Non-pigmented ciliary epithelial cell (primary cell): ENCODE measurements at places on chromosomes 5 and 9.
A peak's percentile ranks its signal among the peaks of the same experiment; 100 is the strongest.

DNA sequence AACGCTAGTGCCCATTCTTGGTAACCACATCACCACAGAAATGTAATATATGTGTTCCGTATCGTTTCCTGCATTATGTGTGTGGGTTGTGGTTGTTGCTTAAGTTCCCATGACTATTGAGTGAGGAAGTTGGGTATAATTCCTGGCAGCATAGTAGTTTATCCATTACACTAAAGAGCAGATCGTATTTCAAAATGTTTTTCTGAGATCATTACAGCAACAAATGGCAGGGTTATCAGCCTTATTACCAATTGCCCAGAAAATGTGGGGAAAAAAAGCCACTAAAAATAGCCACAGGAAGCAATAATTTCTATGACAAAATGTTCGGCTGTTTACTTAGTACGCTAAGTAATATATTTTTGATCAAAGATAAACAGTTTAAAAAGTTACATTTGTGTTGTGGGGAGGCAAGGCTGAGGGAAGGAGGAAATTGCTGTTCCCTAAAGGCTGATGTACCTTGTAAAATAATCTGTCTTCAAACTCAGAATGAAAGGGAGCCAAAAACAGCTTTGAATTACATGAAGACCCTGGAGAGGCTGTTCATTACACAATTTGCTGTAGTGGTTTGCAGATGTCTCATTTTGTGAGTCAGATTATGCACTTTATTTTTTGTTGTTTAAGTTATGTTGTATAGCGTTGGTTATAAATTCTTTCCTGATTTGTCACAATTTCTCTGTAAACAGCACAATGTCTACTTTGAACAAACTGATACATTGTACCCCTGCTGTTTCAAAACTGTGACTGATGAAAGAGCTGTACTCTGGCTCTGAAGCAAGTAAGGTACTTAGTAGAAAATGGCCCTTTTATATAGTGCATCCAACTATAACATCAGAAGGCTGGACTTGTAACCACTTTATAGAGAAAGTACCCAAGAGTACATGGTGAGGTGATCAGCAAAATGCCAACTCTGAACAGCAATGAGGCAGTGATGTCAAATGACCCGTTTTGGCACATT is 1028.5 kb downstream of the NR2F1-AS1 start:
- DNase-seq = peak; percentile 99

DNA sequence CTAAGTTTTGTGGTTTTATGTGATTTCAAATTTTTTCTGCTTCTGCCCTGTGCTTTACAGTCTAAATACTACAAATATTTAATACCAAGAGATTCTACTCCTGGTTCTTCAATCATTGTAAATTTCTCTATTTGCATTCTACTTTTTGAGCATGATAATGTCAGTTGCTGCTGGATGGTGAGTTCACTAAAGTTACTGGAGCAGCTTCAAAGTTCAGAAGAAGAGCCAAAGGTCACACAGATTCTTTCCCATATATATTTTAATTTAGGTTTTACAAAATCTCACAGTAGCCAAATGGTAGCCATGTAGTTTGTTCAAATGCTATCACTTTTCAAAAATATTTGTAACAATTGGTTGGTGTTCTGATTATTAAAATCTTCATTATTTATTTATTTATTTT is 378.7 kb downstream of the TMEM232 start:
- no peak for DNase-seq

DNA sequence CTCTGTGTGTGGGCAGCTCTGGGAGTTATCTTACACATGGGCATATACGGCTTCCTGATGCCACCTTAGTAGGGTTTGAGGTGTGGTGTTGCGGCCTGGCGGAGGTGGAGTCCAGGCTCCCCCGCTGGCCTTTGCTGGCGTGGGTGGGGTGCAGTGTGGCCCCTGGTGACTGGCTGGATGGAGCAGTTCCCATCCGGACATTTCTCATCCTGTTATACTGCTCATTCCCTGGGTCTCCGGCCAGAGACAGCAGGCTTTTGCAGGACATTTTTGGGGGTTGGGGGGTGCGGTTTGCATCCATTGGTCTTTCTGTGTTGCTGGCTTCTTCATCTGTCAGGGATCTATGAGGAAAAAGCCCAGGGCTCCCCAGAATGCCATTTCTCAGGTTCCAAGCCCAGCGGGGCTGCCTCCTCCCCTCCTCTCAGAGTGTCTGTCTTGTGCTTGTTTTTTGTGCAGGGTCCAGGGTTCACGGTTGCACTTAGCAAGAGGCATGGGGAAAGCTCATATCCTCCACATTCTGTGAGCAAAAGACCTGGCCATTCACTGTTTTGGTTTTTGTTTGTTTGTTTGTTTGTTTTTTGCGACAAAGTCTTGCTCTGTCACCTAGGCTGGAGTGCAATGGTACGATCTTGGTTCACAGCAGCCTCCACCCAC is 22.3 kb downstream of the NDUFS6 start:
- DNase-seq = no peak

DNA sequence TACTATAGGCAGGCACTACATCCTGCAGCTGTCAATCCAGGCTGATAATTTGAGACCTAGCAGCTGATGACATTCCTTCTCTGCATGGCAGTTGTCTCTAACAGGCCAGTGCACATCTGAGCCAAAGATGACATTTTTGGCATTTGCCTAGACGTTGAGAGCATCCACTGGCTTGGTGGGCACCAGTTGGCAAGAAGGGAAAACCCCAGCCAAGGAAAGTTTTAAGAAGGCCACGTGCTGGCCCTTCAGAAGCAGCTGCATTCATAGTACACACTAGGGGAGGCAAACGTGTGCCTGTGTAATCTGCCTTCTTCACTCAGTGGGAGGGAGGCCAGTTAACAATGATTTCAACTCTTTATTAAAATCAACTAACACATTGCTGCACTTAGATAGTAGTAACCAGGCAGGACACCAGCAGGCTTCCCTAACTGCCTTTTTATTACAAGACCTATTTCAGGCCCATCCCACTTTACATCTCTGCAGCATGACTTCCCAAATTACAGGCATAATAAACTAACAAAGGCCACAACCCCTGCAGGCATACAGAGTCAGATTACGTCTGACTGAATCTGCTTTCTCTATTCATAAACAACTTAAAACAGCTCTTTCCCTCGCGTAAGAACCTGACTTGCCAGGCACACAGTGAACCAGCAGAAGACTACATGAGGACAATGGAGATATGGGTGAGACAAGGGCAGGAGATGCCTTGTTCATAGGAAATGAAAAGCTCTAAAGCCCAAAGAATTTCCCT is 576.3 kb downstream of the PDE4D start:
- no peak for DNase-seq

GRCh38 chr5:51958473-51958872 is 575.2 kb downstream of the ISL1 start:
- DNase-seq = no peak

DNA sequence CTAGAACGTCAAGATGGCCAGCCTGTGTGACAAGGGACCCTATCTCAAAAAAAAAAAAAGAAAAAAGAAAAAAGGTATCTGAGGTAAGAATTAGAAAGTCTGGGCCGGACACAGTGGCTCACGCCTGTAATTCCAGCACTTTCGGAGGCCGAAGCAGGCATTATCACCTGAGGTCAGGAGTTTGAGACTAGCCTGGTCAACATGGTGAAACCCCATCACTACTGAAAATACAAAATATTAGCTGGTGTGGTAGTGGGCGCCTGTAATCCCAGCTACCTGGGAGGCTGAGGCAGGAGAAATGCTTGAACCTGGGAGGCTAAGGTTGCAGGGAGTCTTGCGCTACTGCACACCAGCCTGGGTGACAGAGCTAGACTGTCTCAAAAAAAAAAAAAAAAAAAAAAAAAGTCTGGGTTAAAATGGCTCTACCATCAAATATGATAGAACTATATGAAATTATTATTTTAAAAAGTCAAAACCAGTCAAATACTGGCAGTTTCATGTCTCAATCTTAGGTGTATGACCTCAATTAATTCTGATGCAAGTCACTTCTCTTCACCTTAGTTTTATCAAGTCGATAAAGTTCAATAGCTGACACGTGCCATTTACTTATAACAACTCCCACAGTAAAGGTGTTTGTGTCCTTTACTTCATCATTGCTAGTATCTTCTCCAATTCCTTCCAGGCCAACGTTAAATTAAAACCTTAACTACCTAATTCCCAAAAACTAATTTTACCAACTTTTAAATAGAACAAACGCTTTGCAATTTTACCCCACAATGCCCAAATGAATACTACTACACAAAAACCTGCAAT is 1.1 kb downstream of the RPS23 start:
- no peak for DNase-seq

DNA sequence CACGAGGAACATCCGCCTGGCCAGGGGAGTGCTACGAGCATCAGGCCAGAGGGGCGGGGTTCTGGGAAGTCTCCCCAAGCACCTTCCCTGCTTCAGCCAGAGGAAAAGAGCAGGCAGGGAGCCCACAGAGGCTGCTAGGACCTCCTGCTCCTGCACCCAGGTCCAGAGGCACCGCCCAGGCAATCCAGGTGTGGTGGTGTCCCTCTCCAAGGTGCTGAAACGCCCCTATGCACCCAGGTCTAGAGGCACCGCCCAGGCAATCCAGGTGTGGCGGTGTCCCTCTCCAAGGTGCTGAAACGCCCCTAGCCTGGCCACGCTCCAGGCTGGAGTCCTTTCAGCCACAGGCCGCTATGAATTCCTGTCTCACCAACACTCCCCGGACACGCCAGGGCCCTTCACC is 10.7 kb upstream of the UBAC1 start:
- no peak for DNase-seq

DNA sequence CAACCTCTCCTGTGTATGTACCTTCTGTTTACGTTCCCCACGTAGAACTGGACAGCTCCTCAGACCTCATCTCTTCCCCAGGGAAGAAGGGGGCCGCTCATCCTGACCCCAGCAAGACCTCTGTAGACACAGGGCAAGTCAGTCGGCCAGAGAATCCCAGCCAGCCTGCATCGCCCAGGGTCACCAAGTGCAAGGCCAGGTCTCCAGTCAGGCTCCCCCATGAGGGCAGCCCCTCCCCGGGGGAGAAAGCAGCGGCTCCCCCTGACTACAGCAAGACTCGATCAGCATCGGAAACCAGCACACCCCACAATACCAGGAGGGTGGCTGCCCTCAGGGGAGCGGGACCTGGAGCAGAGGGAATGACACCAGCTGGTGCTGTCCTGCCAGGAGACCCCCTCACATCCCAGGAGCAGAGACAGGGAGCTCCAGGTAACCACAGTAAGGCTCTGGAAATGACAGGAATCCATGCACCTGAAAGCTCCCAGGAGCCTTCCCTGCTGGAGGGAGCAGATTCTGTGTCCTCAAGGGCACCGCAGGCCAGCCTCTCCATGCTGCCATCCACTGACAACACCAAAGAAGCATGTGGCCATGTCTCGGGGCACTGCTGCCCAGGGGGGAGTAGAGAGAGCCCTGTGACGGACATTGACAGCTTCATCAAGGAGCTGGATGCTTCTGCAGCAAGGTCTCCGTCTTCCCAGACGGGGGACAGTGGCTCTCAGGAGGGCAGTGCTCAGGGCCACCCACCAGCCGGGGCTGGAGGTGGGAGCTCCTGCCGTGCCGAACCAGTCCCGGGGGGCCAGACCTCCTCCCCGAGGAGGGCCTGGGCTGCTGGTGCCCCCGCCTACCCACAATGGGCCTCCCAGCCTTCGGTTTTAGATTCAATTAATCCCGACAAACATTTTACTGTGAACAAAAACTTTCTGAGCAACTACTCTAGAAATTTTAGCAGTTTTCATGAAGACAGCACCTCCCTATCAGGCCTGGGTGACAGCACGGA is 86.7 kb downstream of the GOLPH3 start:
- no peak for DNase-seq

- no peak for DNase-seq
Measured at GRCh38 chr9:37564916-37565315, 11.3 kb downstream of the FBXO10 start.

DNA sequence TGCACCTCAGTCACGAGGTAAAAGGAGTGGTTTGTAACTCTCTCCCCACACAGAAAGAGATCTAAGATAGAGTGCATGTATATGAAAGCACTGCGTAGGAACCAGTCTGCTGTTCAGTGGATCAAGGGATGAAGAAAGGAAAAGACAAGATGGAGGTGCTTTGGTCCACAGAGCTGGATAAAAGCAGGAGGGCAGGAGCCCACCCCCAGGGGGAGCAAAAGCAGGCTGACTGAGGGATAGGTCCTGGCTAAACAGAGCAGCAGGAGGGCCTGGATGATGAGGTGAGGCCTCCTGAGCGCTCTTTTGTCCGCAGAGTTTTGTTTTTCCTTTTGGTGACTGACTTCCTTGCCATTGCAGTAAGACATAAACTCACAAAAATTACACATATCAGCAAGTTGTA is 293.5 kb upstream of the C9orf72 start:
- no peak for DNase-seq

- no peak for DNase-seq
Measured at GRCh38 chr9:108815156-108815555, 40.6 kb downstream of the ACTL7B start.

GRCh38 chr5:15003511-15003920 is 131.9 kb upstream of the ANKH start:
- DNase-seq = no peak

- no peak for DNase-seq
Measured at GRCh38 chr5:77806213-77806843, 30.2 kb upstream of the TBCA start.

- DNase-seq = no peak
Measured at GRCh38 chr5:32202394-32202793, 28.3 kb upstream of the GOLPH3 start.

DNA sequence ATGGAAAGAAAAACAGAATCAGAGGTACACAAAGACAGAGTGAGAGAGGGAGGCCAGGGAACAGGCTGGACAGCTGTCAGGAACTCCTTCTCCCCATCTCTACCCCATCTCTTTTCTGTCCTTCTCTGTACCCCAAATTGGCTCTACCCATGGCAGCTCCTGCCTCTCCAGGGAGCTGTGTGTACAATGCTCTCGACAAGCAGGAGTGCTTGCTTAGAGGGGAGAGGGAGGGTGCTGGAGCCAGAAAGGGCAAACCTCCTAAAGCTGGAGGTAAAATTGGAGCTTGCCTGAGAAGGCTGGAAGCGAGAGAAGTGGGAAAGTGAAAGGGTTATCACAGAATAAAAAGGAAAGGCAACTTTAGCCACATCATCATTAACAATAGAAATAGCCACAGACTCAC is 6.4 kb downstream of the TPM2 start:
- no peak for DNase-seq

GRCh38 chr5:159533197-159533596 is 202.9 kb upstream of the IL12B start:
- peak; percentile 72 for DNase-seq

DNA sequence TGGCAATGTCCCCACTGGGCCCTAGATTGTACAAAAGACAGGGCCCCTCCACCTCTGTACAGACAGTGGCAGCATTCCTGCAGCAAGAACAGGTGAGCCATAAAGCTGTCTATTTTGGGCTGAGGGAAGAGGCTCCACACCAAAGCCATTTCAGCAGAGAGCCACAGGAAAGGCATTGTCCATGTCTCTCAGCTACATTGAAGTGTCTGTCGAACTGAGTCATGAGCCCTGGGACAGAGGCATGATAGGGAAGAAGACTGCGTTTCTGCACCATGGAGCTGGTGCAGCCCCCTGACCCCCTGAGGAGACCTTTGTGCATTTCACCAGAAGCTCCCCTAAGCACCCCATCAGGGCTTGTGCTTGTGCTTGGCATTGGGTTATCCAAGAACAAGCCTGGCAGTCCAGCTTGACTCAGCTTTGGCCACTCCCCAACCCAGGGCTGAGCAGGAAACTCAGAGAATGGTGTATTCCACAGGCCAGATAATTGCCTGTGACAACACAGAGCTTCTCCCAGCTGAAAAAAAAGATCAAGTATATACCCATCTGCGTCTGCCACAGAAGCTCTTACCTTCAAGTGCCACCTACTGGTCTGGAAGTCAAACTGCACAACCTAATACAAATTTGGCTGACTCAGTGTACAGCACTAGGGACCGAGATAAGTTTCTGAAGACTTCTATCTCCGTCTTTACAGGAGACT is 5.9 kb upstream of the FRMD3 start:
- DNase-seq = peak; percentile 40
